ENCODE measurements at places on chromosomes 4 and X.

DNA sequence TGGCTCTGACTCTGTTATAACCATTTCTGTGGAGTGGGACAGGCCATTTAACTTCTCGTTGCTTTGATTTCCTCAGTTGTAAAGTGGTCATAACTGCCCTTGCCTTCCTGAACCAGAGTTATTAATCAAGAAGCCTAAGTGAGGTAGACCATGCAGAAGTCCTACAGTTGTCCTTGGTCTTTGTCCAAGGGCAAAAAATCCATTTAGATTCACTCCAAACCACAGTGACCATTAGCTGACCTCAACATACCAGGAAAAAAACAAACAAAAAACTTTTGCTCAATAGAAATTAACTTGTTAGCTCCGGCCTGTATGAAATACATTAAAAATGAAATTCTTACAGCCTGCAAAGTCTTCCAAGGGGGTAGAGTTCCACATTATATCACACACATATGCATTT lies 52.7 kb downstream of the TBC1D9 start:
- no peak for DNase-seq

DNA sequence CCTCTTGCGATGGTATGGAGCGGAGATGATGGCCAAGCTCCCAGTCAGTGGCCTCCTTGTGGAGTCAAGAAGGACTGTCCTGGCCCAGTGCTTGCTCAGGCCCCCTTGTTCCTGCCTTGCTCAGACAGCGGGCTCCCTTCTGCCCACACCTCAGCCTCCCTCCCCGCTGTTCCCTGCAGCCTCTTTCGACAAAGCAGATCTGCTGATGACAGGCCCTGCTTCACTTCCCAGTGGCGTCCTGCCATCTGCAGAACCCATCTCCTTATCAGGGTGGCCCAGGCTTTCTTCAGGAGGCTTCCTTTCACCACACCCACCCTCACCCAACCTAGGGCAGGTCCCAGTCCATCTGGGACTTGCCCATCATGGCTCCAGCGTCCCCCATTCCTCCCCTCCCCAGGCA lies 80.0 kb downstream of the CLDN34 start:
- DNase-seq: no peak

DNA sequence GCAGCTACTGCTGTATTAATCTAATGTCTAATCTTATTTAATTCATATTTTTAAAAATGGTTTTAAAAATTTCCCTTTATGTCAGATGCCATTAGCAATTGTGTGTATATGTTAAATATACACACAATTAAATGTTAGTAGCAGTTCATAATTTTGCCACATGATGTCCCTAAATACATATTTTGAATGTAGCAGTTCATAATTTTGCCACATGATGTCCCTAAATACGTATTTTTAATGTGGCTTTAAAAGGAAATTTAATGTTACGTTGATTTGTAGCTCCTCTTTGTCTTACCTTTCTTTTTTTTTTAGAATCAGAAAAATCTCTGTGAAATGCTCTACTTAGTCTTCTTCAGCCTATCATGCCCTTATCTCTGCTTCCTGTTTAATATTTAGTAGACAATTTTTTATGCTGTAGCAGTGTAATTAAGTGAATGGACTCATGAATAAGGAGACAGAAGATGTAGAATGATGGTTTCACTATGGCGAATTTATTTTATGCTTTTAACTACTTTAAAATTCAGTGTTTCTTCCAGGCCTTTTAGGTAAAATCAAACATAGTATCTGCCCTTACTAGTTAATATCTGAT lies 26.1 kb downstream of the RBM46 start:
- no peak for DNase-seq

DNA sequence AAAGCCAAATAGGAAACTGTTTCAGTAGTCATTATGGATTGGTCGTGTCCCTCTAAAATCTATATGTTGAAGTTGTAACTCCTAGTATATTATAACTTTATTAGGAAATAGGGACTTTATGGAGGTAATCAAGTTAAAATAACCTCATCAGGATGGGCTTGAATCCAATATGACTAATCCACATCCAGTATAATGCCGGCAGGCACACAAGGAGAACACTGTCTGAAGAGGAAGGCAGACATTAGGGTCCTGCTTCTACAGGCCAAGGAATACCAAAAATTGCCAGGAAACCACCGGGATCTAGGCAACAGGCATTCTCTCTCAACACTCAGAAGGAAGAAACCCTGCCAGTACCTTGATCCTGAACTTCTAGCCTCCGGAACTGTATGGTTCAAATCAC lies 130.3 kb downstream of the ATP10D start:
- no peak for DNase-seq

GRCh38 chr4:1492142-1492457 lies 85.9 kb upstream of the NKX1-1 start:
- DNase-seq: no peak

DNA sequence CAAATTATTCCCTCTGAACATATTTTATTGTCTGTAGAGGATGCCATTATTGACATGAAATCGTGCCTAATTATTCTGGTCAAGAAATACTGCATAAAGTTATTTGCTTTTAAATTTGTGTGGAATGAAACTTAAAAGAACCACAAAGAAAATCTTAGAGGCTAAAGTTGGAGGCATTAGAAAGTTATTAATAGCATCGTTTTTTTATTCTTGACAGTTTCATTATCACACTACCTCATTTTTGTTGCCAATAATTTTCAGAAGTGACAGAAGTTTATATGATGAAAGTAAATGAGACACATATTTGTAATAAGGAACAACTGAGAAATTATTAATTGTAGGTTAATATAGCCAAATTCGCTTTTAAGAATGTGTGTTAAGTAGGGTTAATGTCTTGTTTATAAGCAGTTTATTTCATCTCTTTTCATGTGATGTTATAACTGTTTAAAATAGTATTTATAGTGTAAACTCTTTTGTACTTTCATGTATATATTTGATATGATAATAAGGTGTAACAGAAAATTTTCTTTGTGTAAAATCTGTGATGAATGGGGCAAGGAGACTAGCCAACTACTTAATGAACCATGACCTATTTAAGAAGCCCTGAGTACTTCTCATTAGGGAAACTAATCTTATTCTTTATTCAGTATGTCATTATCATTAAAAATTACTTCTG lies 54.5 kb upstream of the GRIA2 start:
- DNase-seq: no peak

GRCh38 chr4:155241664-155242063 lies 33.2 kb downstream of the NPY2R start:
- DNase-seq: no peak

- DNase-seq: no peak
Observed at GRCh38 chr4:58564695-58565475, 1454.7 kb upstream of the IGFBP7 start.

DNA sequence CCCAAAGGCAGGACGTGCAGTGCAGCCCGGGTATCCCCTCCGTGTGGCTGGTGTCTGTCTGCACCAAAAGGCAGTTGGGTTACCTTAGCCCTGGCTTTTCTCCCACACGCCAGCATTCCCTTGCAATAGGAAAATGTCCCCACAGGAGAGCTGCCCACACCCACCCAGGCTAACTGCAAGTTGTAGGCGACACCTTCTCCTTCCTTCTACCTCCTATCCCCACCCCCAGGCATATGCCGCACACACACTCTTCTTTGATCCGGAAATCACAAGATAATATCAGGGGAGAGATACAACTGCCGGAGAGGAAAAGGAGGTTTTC lies 444 bp upstream of the APBB2 start:
- DNase-seq: no peak

DNA sequence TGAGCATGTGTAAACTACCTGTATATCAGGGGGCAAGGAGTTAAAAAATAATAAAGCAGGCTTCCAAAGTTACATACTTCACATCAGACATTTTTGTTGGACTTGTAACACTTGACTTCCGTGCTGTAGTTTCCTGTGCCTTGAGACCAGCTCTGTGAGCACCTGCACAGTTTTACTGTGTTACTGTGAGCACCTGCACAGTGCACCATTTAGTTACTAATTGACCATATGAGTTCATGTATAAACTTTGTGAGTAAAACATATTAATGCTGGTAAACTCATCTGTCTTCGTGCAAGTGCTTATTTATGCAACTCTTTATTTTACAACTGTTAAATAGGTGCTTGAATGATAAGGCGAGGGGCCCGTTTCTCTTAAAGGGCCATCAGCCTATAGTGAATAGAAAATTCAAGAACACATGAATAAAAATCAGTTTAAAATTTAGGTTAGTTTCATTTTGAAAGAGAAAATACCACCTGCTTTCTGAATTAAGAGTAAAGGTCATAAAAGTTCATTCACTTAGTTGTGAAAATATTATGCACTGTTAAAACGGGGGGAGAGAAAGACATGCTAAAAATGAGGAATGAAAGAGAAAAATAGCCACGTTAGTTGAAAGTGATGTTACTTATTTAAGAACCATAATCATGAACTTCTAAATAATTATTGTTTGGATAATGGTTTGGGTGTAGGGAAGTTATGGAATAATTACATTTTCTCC lies 42.4 kb downstream of the USP9X start:
- no peak for DNase-seq

GRCh38 chr4:174069848-174070330 lies 213.6 kb downstream of the FBXO8 start:
- DNase-seq: no peak

GRCh38 chr4:121236353-121237068 lies 72.4 kb upstream of the TNIP3 start:
- DNase-seq: no peak

DNA sequence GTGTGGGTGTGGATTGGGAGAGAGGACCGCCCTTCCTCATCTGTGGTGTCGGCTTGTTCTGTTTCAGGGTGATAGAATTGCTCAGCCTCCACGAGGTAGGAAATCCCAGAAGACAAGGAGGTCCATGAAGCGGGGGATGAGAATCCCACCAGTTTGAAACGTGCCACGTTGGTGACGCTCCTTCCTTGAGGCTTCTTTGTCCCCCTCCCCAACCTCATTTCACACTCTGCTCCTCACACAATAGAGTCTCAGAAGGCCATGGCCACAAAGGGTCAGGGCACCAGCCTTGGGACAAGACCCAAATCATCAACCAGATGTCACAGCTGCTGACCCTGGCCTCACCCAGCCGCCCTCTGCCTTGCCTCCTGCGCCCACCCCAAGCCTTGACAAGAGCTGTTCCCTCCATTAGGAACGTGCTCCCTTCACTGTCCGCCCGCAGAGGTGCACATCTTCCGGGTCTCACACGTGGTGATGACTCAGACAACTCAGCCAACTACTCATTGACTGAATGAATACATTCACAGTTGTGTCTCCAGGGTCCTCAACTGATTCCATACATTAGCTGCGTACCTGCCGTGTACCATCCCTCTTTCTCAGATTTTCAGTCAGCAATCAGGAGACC lies 18.3 kb downstream of the BLOC1S4 start:
- DNase-seq: no peak

- DNase-seq: no peak
Observed at GRCh38 chr4:15585331-15585730, 69.8 kb downstream of the FBXL5 start.

DNA sequence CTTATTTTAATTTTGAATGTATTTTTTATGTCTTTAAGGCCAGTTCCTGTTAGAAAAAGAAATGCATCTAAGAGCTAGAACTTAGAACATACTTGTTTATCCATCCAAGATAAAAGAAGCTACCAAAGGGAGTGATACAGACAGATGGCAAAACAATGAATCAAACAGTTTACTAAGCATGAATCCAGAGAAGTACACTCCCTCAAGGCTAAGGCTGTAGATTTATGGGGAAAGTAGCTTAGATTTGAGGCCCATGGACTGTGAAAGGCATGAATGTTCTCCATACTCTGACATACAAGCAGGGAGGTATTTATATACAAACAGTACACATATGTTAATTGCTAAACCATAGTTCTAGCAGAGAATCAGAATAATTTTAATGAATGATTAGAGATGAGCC lies 255.3 kb upstream of the NRK start:
- no peak for DNase-seq

DNA sequence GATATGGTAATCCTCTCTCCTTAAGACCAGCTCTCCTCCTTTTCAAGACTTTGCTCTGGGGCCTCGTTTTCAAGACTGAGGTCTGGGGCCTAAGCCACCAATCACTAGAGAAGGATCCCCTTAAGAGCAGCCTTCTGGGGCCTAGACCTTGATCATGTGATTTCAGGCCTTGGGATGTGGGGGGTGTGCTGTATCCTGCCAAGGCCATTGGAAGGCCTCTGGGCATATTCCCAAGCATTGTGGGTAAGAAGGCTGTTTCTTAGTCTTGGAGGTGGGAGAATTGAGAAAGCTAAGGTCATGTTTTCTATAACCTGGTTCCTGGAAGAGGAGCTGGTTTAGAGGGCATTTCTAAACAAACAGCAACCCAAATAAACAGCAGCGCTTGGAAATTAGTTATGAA lies 12.1 kb downstream of the TMEM164 start:
- no peak for DNase-seq

DNA sequence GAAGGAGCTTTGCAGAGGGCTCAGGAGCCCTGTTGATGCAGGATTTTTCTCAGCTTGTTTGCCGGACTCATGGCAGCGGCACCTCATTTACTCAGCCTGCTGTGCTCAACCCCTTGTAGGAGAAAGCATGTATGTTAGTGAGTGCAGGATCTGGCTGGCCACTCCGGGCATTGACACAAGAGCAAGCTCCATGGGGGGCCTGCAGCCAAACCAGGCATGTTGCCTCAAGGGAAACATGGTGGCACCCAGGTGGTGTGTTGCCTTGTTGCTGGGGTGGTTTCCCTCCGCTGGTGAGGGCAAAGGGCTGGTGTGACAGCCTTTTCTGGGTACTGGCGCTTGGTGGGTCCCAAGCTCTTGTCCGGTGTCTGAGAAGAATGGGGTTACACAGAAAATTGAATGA lies 189.3 kb upstream of the ANXA3 start:
- DNase-seq: no peak

DNA sequence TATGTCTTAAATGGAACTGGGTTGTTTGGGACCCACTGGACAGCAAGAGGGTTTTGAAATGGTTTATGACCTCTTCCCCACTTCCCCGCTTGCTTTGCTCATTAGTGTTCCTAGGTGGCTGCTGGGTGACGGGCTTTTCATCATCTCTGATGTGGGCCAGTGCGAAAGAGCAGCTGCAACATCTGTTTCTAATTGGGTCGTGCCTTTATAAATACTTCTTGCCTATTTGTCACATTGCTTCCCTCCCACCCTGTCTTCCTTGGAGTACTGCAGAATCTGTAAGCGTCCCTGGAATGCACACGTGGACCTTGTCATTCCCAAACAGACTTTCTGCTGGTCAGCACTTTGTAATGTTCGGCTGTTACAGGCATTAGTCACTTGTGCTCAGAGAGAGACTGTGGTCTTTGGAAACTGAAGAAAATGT lies 35.2 kb downstream of the SEPTIN11 start:
- DNase-seq: no peak

- no peak for DNase-seq
Observed at GRCh38 chrX:69285401-69285877, 120.2 kb upstream of the PJA1 start.

GRCh38 chrX:13275031-13275430 lies 44.8 kb downstream of the ATXN3L start:
- DNase-seq: no peak

Measured in stimulated activated CD4-positive, alpha-beta T cell treated with anti-CD3 and anti-CD28 coated beads, Interleukin-12 subunit alpha, Interleukin-12 subunit beta, amount 100 ng/mL, for 24 hours (primary cell).